ENCODE measurements at places on chromosomes 5 and 9.

GRCh38 chr9:126915846-126916543 lies 1.4 kb downstream of the RALGPS1 start:
- H3K4me1 ChIP-seq: peaks cover 10% of the 10 kb centered on the region
- DNase-seq: no peak
- peak overlapping the region; percentile 35 for H3K4me3 ChIP-seq
- no peaks in the 10 kb centered on the region for H3K36me3 ChIP-seq
- H3K27me3 ChIP-seq: no peaks in the 10 kb centered on the region
- H3K27ac ChIP-seq: no peak overlapping the region

DNA sequence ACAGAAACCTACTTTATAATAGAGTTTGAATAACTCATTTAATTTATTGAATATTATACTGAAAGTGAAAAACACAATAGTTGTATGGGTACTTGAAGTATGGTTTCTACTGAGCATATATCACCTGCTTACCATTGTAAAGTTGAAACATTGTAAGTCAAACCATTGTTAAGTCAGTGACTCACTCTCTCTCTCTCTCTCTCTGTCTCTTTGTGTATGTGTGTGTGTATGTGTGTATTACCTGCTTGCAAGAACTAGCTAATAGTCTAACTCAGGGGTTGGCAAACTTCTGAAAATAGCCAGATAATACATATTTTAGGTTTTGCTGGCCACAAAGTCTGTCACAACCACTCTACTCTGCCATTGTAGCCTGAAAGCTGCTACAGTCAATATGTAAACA lies 564.3 kb upstream of the ZNF608 start:
- H3K36me3 ChIP-seq: no peaks in the 10 kb centered on the region
- H3K4me1 ChIP-seq: no peaks in the 10 kb centered on the region
- H3K27me3 ChIP-seq: no peaks in the 10 kb centered on the region
- H3K27ac ChIP-seq: no peak overlapping the region
- DNase-seq: no peak
- H3K4me3 ChIP-seq: no peak overlapping the region

DNA sequence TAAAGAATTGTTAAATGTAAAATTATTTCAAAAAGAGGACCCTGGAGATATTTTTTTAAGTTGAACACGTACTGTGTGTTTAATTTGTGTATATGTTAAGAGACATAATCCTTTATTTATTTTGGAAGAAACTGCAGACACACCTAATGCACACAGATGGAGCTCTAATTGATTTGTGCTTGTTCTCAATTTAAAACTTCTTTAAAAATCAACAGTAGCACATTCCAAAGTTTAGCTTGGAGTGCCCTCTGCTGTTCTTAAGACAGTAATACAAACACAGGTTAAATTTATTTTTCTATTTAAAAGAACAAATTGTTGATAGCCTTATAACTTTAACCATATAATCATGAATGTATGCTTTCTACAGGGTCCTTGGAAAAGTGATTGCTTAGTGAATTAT lies 277.6 kb upstream of the ADAMTS16 start:
- H3K4me1 ChIP-seq: no peaks in the 10 kb centered on the region
- H3K4me3 ChIP-seq: no peak overlapping the region

GRCh38 chr9:134364391-134365114 lies 38.3 kb downstream of the RXRA start:
- no peaks in the 10 kb centered on the region for H3K36me3 ChIP-seq
- H3K4me3 ChIP-seq: no peak overlapping the region
- DNase-seq: no peak
- H3K27ac ChIP-seq: no peak overlapping the region
- H3K4me1 ChIP-seq: peaks cover 4% of the 10 kb centered on the region
- H3K27me3 ChIP-seq: no peaks in the 10 kb centered on the region

DNA sequence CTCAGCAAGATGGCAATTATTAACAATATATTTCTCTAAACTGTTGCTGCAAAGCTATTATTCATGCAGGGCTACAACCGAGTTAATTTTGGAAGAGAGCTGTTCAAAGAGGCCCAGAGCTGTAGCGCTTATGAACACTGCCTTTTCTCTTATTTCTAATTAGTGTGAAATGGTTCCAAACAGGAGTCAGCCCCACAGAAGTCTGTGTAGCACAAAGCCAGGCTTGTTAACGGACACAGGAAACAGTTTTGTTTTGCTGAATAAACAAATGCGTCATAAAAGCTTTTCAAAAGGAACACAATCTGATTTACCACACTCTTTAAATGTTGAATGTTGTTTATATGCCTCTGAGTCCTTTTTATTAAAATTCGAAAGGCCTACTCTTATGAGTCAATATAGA lies 396.5 kb downstream of the ANXA1 start:
- DNase-seq: no peak
- H3K27ac ChIP-seq: no peak overlapping the region
- no peaks in the 10 kb centered on the region for H3K36me3 ChIP-seq
- no peak overlapping the region for H3K4me3 ChIP-seq
- no peaks in the 10 kb centered on the region for H3K4me1 ChIP-seq

- DNase-seq: no peak
- H3K4me1 ChIP-seq: no peaks in the 10 kb centered on the region
- no peaks in the 10 kb centered on the region for H3K36me3 ChIP-seq
Observed at GRCh38 chr5:78008356-78008967, 232.3 kb upstream of the TBCA start.

DNA sequence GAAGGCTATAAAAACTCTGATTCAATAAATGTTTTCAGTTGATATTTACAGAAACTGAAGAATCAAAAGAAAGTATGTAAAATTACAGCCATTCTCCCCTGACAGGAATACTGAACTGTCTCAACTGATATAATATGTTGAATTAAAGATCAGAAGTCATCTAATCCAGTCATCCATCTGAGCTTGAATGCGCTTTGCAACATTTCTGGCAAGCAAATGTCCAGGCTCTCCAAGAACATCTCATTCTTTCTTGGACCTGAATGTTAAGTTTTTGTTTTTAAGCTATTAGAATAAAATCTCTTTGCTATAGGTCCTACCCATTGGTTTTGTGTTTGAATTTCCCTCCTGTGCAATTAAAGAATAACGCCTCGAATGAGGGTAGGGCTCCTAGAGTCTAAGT lies 120.5 kb downstream of the MPDZ start:
- H3K27ac ChIP-seq: no peak overlapping the region
- no peak for DNase-seq
- H3K4me3 ChIP-seq: no peak overlapping the region

DNA sequence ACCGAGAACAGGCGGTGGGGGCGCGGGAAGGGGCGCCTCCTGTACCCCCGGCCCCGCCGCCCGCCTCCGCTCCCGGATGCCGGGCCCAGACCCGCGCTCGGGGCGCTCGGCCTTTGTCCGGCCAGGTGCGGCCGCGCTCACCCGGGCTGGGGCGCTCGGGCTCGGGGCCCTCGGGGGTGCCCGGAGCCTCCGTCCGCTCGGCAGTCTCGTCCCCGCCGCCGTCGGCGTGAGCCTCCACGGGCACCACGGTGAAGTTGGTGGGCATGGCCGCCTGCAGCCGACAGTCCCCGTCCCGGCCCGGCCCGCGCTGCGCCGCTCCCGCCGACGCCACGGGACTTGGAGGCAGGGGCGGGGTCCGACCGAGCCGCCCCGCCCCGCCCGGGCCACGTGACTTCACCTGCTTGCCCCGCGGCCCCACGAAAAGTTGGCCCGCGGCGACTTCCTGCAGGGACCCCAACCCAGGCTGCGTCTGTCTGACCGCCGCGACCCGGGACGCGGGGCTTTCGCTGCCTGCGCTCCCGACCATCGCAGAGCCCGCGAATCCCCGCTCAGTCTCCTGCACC lies at the start of gene SLC12A7:
Gene SLC12A7, minus strand, starts transcription at position 337 of the 563 bp plus-strand sequence. Its CDS starts 72 bp downstream, at position 265.
- H3K4me3 ChIP-seq: peak within 1 kb of the TSS; percentile 81
- DNase-seq: peak; percentile 47
- H3K4me1 ChIP-seq: peaks cover 25% of the 10 kb centered on the region
- H3K36me3 ChIP-seq: no peaks in the 10 kb centered on the region

- H3K4me3 ChIP-seq: no peak overlapping the region
- DNase-seq: no peak
- no peaks in the 10 kb centered on the region for H3K4me1 ChIP-seq
- H3K27me3 ChIP-seq: no peaks in the 10 kb centered on the region
- H3K27ac ChIP-seq: no peak overlapping the region
Observed at GRCh38 chr5:143569213-143569701, 165.8 kb upstream of the NR3C1 start.

DNA sequence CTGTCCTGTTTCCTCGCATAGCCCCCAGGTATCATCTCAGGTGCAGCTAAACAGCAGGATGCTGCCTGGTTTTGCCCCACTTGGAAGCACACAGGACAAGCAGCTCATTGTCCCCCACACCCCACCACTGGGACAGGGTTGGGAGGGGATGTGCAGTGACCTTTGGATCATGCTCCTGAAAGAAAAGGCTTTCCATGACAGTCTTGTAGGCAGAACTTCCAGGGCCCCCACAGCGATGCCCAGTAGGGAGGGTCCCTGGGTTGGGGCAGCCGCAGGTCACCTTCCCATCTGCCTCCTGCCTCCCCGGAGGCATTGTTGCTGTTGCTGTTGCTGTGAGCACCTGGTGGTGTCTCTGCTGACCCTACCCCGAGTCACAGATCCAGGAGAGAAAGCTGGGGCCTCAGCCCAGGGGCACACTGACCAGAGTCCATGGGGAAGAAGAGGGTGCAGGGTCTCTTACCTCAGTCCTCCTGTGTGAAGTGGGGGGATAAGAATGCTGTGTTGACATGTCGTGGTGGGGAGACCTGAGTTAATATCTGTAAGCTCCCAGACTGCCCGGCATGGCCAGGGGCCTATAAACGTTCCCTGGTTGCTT lies 8.5 kb downstream of the CEP72 start:
- no peaks in the 10 kb centered on the region for H3K4me1 ChIP-seq
- no peak overlapping the region for H3K4me3 ChIP-seq
- H3K36me3 ChIP-seq: peaks cover 36% of the 10 kb centered on the region
- no peaks in the 10 kb centered on the region for H3K27me3 ChIP-seq

Data from effector memory CD4-positive, alpha-beta T cell (primary cell).